ENCODE measurements at places on chromosomes 11 and 22. TPM values are rescaled to one million over a fixed set of nuclear protein-coding genes. Genes with fewer than 3 reads are reported as not detected.

CLDN5 gene
- 0.22 TPM for total RNA-seq

B3GAT1 gene
- not detected for total RNA-seq

TRIM49 gene
- total RNA-seq = not detected

RAB39A gene
- not detected for total RNA-seq

MUC6 gene
- total RNA-seq = not detected

LMO1 gene
- total RNA-seq = not detected

DKK3 gene
- 277 TPM for total RNA-seq

CDK2AP2 gene
- 67.6 TPM for total RNA-seq

ZP1 gene
- total RNA-seq = 0.14 TPM

GRAMD1B gene
- total RNA-seq = 25.3 TPM

OR51B2 gene
- not detected for total RNA-seq

SHANK2 gene
- 1.6 TPM for total RNA-seq

ALG8 gene
- total RNA-seq = 66.6 TPM

CPT1A gene
- total RNA-seq = 31.1 TPM

PRR33 gene
- not detected for total RNA-seq

CHRM4 gene
- not detected for total RNA-seq

PITPNB gene
- 21.7 TPM for total RNA-seq

CASP12 gene
- total RNA-seq = not detected

MS4A15 gene
- total RNA-seq = not detected

DPAGT1 gene
- 37.8 TPM for total RNA-seq

ENTHD1 gene
- total RNA-seq = not detected

CDC45 gene
- total RNA-seq = 1.8 TPM

OR51E1 gene
- total RNA-seq = not detected

CARD16 gene
- 25.9 TPM for total RNA-seq

OR5A1 gene
- total RNA-seq = not detected

SLC22A8 gene
- total RNA-seq = not detected

SLC1A2 gene
- total RNA-seq = 8.1 TPM

RFPL1 gene
- total RNA-seq = not detected

SLC5A1 gene
- not detected for total RNA-seq

KREMEN1 gene
- total RNA-seq = 12.0 TPM

CHST1 gene
- total RNA-seq = 2.3 TPM

SYCE3 gene
- not detected for total RNA-seq

RAB38 gene
- total RNA-seq = 2.8 TPM

ADAMTS15 gene
- 8.2 TPM for total RNA-seq

OR4C16 gene
- not detected for total RNA-seq

NEFH gene
- 0.22 TPM for total RNA-seq

LRFN4 gene
- 11.6 TPM for total RNA-seq

SLC5A12 gene
- total RNA-seq = 4.2 TPM

Measured in placental pericyte (primary cell).